Activated CD4-positive, alpha-beta T cell treated with anti-CD3 and anti-CD28 coated beads for 1 hour (primary cell): ENCODE measurements at places on chromosomes 5 and 9.

- DNase-seq: no peak
These were observed 87.0 kb downstream of the ADAMTS2 start for GRCh38 chr5:179258001-179258921.

DNA sequence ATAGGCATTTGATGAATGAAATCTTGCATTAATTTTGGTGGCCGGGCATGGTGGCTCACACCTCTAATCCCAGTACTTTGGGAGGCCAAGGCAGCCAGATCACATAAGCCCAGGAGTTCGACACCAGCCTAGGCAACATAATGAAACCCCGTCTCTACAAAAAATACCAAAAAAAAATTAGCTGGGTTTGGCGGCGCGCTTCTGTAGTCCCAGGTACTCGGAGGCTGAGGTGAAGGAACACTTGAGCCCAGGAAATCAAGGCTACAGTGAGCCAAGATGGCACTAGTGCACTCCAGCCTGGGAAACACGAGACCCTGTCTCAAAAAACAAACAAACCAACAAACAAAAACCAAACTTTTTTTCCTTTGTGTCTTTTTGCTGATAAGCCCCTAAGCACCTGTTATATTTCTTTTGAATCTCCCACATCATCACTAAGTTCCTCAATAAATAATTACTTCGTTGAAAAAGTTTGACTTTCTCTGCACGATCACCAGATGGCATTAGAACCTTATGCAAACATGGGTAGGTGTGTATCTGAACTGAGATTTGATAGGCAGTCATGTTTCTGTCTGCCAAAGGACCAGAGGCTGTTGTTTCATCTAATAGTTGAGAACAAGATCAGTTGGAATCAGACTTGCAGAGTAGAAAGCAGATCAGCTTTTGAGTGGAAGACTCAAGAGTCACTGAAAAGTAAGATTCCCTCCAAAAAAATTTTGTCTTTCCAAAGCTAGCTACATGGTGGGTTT lies 5.5 kb upstream of the MATR3 start:
- no peak for DNase-seq

- DNase-seq: no peak
These were observed 46.8 kb downstream of the ELAVL2 start for GRCh38 chr9:23779220-23779619.

DNA sequence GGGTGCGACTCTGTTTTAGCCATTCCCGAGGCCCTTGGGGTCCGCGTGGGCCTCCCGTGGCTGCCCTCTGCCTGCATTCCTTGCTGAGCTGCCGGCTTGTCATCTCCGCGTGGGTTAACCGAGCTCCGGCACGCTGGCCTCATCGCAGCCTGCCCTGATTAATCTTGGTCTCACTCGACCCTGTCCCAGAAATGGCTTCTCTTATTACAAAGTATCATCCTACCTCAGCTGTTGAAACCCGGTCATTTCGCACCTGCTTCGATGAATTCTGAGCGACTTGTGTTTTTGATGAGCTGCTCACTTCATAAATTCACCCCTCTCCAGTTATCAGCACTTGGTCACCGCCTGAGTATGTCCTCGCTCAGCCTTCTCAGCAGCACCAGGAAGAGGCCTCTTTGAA lies 123.5 kb upstream of the EGFLAM start:
- DNase-seq: no peak

DNA sequence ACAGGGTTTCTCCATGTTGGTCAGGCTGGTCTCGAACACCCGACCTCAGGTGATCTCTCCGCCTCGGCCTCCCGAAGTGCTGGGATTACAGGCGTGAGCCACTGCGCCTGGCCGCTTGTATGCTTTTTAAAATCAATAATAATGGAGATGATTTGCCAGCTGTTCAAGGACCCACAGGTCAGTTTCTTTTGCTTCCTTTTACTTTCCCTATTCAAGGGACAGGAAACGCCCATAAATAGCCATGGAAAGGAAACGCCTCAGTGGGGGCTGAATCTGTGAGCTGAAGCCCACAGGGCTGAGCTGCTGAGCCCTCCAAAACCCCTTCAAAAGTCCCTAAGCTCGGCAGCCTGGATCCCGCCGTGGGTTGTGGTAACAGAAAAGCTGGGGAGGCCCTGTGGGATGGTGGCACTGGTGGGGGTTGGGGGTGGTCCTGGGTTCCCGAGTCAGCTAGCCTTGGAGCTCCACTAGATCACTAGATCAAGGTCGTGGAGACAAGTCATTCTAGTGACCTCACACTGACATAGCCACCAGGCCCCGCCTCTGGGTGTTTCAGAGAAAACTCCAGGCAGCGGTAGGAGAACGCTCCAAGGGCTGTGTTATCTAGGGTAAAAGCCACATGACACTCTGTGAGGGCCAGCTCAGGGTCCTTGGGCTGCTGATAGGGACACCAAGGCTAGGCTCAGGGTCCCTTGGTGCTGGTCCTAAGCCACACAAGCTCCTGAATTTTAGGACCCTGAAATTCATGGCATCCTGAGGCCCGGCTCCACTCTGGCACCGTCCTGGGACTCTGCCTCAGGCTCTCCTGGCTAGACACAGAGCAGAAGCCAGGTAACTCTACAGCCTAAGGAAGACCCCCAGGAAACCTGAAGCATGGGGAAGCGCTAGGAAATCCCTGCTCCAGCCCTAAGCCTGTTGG lies 18.0 kb upstream of the DUSP1 start:
- DNase-seq: no peak

DNA sequence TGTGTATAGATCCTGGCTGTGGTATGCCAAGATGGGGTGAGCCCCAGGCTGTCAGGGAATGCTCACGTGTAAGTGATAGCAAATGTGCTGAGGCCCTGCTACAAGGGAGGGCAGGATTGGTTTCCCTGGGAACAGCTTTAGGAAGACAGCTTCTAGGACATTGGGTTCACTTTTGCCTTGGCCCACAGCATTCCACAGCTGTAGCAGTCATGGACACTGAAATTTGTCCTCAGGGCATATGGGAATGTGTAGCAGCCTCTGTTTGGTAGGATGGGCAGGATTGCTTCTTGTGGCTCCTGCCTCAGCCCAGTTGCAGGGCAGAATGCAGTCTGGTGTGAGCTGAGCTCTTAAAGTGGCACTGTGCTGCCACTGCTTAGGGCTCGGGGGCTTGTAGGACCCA lies 1061.7 kb upstream of the WWC1 start:
- DNase-seq: no peak

GRCh38 chr5:170247363-170247762 lies 14.6 kb downstream of the C5orf58 start:
- no peak for DNase-seq

DNA sequence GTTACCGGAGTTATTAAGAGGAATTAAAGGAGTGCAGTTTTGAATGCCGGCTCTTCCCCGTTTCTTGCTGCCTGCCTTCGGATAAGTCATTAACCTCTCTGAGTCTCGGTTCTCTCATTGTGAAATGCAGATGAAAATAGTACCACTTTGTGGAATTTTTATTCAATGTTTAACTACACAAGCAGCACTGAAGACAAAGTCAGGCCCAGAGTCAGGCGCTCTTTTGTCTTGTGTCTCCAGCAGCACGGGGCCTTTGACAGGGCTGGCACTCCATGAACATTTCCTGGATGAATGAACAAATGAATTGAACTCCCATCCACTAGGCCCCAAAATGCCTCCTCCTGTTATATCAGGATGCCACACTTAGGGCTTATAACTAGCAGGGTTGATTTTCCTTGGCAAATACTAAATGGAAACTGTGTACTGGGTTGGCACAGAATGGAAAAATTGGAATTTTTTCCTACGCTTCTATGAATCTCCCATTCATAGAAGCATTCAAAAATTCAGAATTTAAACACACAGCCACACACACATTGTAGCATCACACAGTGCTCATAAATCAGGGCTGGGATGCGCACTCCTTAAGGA lies 332.8 kb downstream of the MLLT3 start:
- DNase-seq: no peak

- no peak for DNase-seq
These were observed 482 bp downstream of the IARS1 start for GRCh38 chr9:92293075-92293354.

DNA sequence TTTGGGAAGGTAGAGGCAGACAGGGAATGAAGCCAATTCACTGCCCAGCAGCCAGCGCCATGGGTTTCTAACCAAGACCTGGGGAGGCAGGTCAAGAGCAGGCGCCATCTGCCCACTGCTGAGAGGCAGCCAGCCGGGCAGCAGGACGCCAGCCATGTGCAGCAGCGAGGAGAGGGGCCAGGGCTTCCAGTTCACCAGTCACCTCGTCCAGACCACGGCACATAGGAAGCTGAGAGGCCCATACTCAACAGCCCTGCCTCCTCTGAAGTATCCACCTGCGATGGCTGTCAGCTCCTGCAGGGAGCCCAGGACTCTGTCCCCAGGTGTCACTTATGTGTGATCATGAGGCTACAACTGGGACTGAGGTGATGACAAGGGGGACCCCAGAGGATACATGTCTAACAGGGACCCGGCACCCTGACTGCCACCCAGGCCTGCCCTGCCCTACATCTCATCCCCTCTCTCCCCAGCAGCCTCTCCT lies 30.1 kb downstream of the IPPK start:
- DNase-seq: no peak

DNA sequence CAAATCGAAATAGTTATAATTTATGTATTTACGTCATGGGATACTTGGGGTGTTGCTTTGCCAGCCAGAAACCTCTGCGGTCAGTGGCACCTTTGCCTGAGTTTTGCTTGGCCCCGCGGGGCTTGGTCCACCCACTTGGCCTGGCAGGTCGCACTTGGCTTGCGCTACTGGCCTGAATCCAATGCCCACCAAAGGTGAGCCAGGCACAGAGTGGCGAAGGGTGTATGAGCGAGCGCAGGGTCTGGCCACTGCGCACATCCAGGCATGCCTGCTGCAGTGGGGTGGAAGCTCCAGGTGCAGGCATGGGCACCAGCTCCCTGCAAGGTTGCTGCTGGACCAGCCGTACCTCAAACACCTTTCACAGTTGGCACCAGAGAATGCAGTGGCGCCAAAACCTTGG lies 714.6 kb downstream of the CDH9 start:
- DNase-seq: no peak

DNA sequence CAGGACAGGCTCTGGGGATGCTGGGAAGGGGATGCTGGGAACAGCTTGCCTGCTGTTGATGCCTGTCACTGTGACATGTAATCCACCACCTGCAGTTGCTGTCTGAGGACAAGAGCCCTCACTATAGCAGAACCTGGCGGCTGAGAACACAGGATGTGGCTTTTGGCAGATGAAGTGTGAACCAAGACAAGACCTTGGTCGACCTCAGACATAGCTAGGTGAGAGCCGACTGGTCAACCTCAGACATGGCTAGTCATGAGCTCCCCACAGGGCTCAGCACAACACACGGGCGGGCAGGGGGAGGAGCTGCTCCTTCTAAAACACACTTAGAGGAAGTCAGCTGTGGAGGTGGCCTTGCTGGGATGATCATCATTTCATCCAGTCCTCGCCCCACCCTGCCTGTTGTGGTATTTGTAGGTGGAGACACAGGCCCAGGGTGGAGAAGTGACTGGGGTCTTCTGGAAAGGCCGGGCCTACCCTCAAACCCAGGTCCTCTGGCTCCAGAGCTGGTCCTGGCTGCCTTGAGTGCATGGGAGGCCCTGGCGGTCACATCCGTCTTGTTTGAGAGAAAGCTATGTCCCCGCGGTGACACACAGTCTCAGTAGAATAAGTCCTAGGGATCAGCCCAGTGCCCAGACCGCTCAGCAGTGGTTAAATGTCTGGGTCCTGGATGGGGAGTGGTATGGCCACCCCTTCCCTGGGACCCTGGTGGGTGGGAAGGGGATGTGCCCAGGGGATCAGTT lies 6.1 kb downstream of the SUSD3 start:
- DNase-seq: peak; percentile 75

DNA sequence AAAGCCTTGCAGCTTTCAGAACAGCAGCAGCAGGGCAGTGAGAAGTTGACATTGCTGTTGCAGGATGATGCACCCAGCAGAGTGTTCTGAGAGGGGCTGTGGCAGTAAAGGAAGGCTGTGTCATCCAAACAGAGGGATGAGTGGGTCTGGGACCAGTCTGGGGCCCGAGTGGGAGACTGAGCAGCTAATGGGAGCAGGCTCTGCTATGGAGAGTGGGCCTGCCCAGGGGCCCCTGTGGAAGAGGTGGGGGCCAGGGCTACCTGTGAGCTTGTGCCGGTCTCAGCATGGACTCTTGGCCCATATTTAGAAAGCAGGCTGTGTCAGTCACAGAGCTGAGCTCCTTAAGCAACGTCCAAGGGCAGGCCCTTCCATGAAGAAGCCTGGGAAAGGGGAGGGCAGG lies 26.0 kb upstream of the PITX1 start:
- no peak for DNase-seq

DNA sequence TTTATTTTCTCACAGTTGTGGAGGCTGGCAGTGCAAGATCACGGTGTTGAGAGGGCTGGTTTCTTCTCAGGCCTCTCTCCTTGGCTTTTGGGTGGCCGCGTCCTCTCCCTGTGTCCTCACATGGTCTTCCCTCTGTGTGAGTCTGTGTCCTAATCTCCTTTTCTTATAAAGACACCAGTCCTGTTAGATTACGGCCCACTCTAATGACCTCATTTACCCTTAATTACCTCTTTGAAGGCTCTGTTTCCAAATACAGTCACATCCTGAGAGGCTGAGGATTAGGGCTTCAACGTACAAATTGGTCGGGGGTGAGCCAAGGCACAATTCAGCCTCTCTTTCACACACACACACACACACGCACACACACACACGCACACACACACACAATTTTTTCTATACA lies 73.0 kb downstream of the UGCG start:
- DNase-seq: no peak

- no peak for DNase-seq
These were observed 16.9 kb upstream of the ECPAS start for GRCh38 chr9:111501005-111501562.

DNA sequence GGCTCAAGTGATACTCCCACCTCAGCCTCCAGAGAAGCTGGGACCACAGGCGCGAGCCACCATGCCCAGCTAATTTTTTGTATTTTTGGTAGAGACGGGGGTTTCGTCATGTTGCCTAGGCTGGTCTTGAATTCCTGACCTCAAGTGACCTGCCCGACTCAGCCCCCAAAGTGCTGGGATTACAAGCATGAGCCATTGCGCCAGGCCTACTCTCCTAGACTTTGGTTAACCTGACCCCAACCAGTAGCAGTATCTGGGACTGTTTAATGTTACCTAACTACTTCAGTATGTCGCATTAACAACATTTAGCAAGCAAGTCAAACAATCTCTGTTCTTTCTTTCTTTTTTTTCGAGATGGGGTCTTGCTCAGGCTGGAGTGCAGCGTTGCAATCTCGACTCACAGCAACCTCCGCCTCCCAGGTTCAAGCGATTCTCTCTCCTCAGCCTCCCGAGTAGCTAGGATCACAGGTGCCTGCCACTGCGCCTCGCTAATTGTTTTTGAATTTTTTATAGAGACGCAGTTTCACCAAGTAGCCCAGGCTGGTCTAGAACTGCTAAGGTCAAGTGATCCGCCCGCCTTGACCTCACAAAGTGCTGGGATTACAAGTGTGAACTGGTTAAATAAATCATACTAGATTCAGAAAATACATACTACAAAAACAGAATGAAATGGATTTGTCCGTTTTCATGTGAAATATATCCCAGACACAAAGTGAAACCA lies 2.0 kb downstream of the AK3 start:
- no peak for DNase-seq
